ENCODE measurements at places on chromosomes 7 and 10.

GRCh38 chr7:131574741-131575140 is 18.3 kb upstream of the PODXL start:
- DNase-seq, result peak; percentile 59

GRCh38 chr10:20769481-20769880 is 127.6 kb downstream of the NEBL start:
- no peak for DNase-seq

DNA sequence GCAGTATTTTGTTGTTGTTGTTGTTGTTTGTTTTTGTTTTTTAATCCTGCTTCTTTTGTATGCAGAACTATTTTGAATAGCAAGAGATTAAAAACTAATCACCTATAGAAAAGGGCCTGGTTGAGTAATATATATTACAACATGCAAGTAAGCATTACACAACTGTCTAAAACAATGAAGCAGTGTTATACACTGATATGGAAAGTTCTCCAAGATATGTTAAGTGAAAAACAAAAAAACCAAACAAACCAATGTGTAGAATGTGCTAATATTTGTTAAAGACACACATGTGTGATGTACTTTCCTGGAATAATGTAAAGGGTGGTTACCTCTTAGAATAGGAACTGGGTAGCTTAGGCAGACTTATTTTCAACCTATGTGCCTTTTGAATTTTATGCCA is 117.4 kb downstream of the ZNF365 start:
- no peak for DNase-seq

DNA sequence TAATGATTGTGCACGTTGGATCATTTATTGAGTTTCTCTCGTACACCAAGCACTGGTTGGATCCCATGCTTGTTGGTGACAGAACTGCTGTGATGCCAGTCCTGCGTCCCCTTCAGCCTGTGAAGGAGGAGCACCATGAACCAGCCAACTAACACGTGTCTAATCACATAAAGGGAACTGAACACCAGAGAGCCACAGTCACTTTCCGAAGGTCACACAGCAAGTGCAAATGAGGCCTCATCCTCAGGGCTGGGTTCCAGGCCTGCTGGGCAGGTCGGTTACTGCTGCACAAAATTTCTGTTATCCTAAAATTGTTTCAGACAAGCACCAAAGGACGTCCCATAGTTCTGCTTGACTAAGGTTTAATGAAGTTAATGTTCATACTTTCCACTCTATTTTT is 332.0 kb upstream of the ZNF32 start:
- DNase-seq, result no peak

DNA sequence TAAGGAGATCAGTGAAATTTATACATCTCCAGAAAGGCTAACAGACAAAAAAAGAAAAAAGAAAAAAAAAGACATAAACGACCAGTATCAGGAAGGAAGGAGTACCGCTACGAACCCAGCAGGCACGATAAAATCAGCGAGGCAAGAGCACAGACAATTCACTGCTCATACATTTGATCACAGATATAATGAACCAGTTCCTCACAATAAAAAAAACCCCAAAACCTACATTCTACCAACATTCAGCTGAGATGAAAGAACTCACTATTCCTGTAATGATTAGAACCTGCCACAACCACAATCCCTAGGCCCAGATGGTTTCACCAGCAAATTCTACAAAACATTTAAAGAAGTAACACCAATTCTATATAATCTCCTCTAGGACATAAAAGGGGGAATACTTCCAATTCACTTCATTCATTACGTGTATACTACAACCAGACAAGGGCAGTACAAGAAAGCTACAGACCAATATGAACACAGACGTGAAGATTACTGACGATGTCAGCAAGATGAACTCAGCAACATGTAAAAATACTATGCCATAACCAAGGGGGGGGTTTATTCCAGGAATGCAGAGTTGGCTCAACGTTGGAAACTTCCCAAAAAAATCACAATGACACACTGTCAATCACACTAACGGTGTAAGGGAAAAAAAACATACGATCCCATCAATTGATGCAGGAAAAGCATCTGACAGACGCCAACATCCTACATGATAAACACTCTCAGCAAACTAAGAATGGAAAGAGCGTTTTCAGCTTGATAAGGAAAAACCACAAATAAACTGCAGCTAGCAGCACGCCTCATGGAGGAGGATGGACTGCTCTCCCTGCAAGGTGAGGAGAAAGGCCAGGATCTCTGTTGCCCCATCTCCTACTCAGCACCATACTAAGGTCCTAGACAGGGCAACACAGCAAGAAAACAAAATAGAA is 256.2 kb downstream of the ELFN1 start:
- DNase-seq, result no peak

- DNase-seq, result peak; percentile 37
These were observed 152.9 kb downstream of the ADAM12 start for GRCh38 chr10:126235091-126235978.

- no peak for DNase-seq
These were observed 143.8 kb downstream of the C7orf25 start for GRCh38 chr7:42768045-42768444.

DNA sequence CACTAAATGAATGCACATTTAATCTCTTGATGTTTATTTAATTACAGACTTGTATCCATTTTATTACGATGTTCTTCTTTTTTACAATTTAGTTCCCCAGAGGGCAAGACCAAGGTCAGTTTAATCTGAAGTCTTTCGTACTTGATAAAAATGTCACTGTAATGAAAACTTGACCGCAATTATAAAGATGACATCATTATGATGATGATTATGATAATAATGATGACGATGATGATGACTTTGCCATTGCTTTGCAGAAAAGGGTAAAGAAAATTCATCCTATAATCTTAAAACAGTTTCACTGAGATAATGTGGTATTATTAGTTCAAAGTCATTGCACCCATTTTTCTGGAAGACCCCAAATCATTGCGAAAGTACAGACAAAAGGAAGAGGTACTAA is 290.1 kb downstream of the NEBL start:
- DNase-seq, result no peak

DNA sequence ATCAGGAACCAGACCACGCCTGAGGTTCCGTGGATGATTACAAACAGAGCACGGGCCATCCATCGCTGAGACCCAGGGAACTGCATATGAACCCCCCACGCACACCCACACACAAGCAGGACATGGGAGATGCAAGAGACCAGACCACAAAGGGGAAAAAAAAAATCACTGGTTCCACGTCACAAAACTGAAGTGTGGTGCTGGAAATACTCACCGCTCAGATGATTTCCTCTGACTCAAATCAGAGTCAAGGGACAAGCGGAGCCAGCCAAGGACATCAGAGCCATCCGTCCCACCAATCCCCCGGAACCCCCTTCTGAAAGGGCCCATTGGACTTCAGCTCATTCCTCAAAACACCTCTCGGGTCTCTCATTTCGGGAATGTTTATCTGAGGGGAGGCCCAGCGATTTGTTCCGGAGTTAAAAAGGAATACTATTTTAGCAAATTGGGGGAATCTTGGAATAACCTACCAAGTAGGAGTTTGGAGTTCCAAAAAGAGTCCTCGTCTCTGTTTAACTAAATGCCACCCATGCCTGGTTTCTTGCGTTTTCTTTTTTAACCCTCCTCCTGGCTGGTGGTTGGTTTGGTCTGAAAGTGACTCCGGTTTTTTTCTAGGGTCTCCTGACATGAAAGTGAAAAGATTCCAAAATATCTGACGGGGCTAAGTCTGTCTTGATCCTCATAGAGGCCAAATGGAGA is 15.0 kb downstream of the SNX8 start:
- DNase-seq, result peak; percentile 90

GRCh38 chr10:34889004-34889869 is 74.1 kb upstream of the PARD3 start:
- DNase-seq, result peak; percentile 80

DNA sequence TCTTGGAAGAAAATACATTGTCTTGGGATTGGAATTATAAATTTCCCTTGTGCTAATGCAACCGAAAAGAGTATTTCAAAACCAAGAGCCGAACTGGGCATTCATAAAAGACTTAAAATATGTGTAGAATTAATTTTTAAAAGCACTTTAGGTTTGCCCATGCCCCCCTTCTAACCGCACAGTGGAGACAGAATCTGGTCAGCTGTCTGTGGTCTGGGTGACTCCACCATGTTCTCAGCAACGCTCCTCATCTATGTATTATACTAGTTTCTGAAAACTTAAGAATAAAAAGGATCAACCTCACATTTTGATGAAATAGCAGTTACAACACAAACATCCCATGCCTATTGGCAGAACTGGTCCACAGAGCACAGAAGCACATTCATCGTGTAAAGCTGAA is 192.6 kb upstream of the C7orf33 start:
- no peak for DNase-seq

- DNase-seq, result peak; percentile 18
These were observed 115.5 kb downstream of the WDFY4 start for GRCh38 chr10:48800007-48800675.

DNA sequence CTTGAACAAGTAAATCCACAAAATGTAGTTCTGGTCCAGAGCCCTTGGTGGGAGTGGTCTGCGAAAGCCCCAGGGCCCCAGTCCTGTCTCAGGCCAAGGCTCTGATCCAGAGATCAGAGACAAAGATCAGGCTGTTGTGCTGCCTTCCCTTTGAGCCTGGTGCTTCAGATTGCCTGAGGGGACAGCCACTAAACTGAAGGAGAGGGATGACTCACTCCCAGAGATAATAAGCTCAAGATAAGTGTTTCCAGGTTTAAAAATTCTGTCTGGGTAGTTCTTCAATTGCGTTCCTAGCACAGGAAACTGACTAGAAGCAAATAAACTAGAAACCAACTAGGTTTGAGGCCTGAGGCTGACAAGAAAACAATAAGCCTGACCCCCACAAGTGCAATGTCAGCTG is 190.2 kb downstream of the RAMP3 start:
- peak; percentile 83 for DNase-seq

- DNase-seq, result no peak
These were observed 4.7 kb upstream of the UNCX start for GRCh38 chr7:1227814-1228544.

DNA sequence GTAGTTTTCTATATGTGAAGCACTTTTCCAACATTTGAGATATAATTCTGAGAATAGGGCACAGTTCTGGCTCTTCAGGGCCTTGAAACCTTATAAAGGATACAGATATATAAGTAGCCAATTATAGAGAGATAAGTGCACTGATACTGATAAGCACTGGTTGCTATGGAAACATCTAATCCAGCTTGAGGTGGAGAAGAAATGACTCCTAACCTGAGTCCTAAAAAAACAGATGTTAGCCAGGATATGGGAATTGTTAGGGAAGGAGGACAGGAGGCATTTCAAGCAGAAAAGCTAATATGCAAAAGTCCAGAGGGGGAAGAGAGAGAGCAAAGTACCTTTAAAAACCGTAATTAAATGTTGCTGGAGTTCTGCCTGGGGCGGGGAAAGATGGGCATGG is 30.8 kb downstream of the STRIP2 start:
- no peak for DNase-seq

DNA sequence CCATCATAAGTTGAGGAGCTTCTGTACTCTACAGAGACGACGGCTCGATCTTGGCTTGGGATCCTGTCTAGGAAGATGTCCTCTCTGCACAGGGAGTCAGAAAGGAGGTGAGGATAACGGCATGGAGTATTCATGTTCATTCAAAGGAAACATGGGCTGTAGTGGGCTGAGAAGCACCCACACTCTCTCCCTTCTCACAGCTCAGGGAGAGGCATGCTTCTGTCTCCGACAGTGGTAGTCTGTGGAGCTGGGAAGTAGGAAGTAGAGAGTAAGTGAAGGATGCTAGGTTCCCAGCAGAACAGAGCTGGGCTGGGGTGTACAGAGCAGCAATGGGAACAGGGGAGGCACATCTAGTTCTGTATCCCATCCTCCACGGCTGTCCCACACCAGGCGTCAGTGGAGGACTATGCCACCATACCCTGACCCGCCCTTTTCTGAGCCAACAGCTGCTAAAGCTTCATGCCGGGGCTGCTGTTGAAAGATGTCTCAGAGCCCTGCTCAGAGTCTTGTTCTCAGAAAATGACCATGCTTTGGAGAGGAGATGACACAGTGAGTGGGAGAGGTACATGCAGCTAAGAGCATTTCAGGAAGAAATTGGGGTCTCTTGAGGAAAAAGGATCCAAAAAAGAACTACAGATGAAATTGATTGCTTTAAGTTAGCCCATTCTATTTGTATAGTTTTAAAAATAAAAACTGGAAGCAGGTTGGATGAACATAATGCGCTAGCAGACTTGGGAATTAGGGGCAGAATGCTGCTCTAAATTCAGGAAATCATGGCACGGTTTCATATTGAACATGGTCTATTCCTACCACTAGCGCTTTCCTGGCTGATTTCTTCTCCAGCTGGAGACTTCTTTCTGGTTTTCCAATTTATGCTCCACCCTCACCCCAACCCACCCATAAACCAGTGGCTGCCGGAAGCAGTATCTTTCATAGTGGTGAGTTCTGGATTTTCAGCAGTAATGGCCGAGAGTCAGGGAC is 138.6 kb downstream of the CHN2 start:
- DNase-seq, result no peak

DNA sequence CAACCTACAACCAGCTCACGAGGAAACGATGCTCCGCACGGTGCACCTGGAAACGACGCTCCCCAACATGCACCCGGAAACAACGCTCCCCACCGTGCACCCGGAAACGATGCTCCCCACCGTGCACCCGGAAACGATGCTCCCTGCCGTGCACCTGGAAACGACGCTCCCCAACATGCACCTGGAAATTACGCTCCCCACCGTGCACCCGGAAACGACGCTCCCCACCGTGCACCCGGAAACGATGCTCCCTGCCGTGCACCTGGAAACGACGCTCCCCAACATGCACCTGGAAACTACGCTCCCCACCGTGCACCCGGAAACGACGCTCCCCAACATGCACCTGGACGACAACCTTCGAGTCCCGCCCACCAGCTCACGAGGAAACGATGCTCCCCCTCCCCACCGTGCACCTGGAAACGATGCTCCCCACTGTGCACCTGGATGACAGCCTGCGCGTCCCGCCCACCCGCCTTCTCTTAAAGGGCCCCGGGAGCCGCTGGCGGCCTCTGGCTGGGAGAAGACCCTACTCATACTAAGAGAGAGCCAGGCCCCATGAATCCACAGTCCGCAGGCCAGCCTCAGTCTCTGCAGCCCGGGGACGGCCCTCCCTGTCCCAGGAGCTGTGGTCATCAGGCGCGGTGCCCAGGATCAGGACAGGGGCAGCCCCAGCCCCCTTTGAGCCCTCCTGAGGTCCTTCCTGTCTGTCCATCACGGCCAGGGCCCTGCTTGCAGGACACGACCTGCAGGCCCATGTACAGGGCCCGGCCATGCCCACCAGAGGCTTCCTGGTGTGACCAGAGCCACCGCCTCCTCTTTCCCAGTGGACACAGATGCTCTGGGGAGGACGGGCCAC is 98.3 kb downstream of the PDGFA start:
- DNase-seq, result no peak

DNA sequence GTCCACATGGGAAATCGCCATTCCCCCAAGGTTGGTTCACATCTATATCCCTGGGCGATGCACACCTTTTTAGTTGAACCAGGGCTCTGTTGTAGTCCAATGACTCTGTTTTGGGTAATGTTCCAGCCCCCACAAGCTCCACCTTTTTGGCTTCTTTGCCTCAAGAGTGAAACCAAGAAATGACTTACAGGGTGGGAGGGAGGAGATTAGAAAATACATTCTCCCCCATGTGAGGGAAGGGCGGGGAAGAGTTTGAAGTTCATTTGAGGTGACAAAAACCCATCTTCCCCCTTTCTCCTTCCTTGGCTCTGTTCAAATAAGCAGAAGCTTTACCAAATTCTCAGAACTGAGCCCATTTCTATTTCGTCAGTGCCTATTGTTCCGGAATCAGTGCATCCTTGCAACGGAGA is 82.8 kb downstream of the GATA3 start:
- no peak for DNase-seq

GRCh38 chr10:106542461-106542860 is 622.0 kb downstream of the SORCS1 start:
- DNase-seq, result no peak

GRCh38 chr7:17402628-17403278 is 104.3 kb downstream of the AHR start:
- DNase-seq, result no peak

- peak; percentile 23 for DNase-seq
These were observed 619 bp downstream of the EXOC4 start for GRCh38 chr7:133253519-133253875.
